ENCODE measurements at places on chromosomes 7 and 10.

GRCh38 chr10:121154846-121155245 lies 303.7 kb downstream of the WDR11 start:
- DNase-seq: no peak

- DNase-seq: no peak
These were observed 114.0 kb upstream of the PLXDC2 start for GRCh38 chr10:19702215-19702614.

- DNase-seq: no peak
These were observed 30.9 kb downstream of the NMT2 start for GRCh38 chr10:15137636-15138035.

- DNase-seq: no peak
These were observed 134.0 kb downstream of the GRID1 start for GRCh38 chr10:86232644-86233043.

Measured in NCI-H1092 treated with DMSO at 0.1 percent for 48 hours (cell line).